ENCODE measurements at places on chromosomes 4 and X. TPM values are rescaled to one million over a fixed set of nuclear protein-coding genes. Genes with fewer than 3 reads are reported as not detected.

The MAGEA2 gene
- not detected for total RNA-seq

The NXF3 gene
- not detected for total RNA-seq

The HSFX2 gene
- 0.72 TPM for total RNA-seq

The C1QTNF7 gene
- not detected for total RNA-seq

The GPAT3 gene
- total RNA-seq, result 3.2 TPM

The REELD1 gene
- not detected for total RNA-seq

The CCSER1 gene
- total RNA-seq, result 6.6 TPM

The NXF2B gene
- total RNA-seq, result not detected

The MSN gene
- total RNA-seq, result 95.9 TPM

The SPINK2 gene
- not detected for total RNA-seq

The ADH1C gene
- total RNA-seq, result not detected

Data from tracheal epithelial cell (primary cell).